ENCODE measurements at places on chromosomes 7 and 10. TPM values are rescaled to one million over a fixed set of nuclear protein-coding genes. Genes with fewer than 3 reads are reported as not detected.

- no peak overlapping the region for H3K4me3 ChIP-seq
- no peak for DNase-seq
- H3K36me3 ChIP-seq: peaks cover 6% of the 10 kb centered on the region
- peak overlapping the region; percentile 20 for H3K27ac ChIP-seq
- H3K27me3 ChIP-seq: no peaks in the 10 kb centered on the region
- peaks cover 39% of the 10 kb centered on the region for H3K4me1 ChIP-seq
Measured at GRCh38 chr10:103849880-103850571, 5.3 kb downstream of the SH3PXD2A start.

- no peaks in the 10 kb centered on the region for H3K36me3 ChIP-seq
- H3K27me3 ChIP-seq: no peaks in the 10 kb centered on the region
- DNase-seq: peak; percentile 51
Measured at GRCh38 chr10:5014936-5015335, 11.3 kb upstream of the AKR1C2 start.

DNA sequence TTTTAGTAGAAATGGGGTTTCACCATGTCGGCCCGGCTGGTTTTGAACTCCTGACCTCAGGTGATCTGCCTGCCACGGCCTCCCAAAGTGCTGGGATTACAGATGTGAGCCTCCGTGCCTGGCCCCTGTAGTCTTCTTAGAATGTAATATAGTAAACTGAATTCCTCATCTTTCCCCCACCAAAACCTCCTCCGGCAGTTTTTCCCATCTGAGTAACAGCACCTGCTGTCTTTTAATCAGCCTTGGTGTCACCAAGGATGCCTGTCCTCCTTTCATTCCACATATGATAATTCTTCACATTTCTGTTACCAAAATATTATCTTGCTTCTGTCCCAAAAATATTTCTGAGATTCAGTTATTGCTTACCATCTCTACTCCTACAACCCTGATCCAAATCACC is 80.2 kb downstream of the ZEB1 start:
- no peak overlapping the region for H3K4me3 ChIP-seq
- H3K36me3 ChIP-seq: no peaks in the 10 kb centered on the region
- H3K4me1 ChIP-seq: no peaks in the 10 kb centered on the region
- no peaks in the 10 kb centered on the region for H3K27me3 ChIP-seq
- H3K27ac ChIP-seq: no peak overlapping the region

The TMEM176A gene
- total RNA-seq: 2.3 TPM

The GAD2 gene
- 0.17 TPM for total RNA-seq

The ACTR3C gene
- 4.5 TPM for total RNA-seq

Measured in A673 (cell line).